ENCODE measurements at places on chromosomes 4 and X.
A peak's percentile ranks its signal among the peaks of the same experiment; 100 is the strongest.

- DNase-seq, result no peak
Observed at GRCh38 chrX:100944601-100945000, 15.9 kb upstream of the XKRX start.

DNA sequence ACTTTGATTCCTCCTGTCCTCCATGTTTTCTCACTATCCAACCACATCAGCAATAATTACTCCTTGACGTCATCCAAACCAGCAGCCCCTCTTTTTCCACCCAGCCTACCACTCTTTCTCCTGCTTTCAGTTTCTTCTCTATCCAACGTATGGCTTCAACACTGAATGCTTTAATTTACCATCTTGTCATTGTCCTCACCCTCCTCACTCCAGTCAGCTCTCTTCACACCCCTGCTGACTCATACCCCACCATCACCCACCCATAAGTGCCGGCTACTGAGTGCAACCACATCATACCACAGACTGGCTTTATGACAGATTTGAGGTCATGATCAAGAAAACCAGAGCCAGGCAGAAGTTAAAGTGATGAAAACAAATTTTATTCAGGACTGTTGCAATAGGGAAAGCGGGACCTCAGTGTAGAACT is 9.8 kb upstream of the ANXA5 start:
- peak; percentile 53 for DNase-seq

DNA sequence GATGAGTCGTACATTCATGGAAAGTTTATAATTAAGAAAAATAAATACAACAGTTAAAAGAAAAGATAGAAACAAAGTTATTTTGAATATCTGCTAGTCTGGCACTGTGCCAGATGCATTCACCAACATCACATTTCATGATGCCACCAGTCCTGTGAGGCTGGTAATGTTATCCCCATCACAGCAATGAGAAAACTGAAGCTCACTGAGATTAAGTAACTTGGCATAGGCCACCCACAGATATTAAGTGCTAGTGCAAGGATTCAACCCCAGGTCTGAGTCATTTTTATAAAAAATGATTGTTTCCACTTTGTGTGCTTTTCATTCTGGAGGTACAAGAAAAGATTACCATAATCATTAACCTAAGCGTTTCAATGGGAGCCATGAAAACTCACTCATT is 65.0 kb upstream of the IL15 start:
- no peak for DNase-seq

GRCh38 chr4:41067369-41067768 is 147.0 kb downstream of the APBB2 start:
- no peak for DNase-seq

GRCh38 chrX:148316446-148316845 is 184.0 kb upstream of the AFF2 start:
- no peak for DNase-seq

DNA sequence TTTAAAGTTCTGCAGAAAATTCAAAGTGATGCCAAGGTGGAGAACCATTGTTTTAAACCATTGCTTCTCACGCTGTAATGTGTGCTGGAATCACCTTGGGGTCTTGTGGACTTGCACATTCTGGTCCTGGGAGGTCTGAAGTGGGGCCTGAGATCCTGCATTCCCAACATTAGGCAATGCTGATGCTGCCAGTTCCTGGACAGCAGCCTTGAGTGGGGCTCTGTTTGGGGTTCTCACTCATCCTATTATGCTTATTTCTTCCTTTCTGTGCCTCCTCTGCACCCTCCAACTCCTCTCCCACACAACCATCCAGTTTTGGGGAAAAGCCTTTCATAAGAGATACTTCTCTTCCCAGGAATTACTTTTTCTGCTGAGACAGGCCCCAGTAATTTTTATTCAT is 44.2 kb upstream of the RASSF6 start:
- DNase-seq, result no peak

DNA sequence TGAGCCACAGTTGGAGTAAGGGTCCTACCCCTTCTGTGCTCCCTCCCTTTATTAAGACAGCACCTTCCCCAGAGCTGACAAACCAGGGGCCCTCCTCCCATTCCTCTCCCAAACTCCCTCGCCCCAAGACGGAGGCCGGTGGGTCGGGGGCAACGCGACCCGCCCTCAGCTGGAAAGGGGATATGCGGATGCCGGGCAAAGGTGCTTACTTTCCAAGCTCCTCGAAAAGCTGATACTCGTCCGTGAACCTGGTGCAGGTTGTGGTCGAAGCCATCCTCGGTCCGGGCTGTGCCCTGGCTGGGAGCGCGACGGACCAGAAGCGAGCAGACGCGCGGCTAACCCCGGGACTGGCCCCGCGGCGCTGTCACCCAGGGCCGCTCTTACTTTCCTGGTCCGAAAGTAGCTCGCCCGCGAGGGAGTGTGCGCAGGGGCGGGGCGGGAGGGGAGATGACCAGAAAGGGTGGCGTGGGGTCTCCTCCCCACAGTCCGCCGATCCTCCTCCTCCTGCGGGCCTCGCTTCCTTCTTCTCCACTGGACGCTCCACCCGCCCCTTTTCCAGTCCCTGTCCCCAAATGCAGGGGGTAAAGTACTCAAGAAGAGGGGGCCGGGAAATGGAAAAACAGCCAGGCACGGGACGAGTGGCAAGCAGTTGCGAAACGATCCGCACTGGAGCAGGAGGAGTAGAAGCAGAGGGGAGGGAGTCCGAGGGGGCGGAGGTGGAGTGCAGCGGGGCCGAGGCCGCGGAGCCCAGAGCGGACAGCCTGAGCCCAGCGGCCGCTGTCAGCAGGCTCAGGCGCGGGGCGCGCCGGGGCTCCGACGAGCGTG is 531 bp downstream of the CAMK2D start:
- peak; percentile 49 for DNase-seq

- no peak for DNase-seq
Observed at GRCh38 chr4:129863206-129863605, 767.3 kb downstream of the C4orf33 start.

DNA sequence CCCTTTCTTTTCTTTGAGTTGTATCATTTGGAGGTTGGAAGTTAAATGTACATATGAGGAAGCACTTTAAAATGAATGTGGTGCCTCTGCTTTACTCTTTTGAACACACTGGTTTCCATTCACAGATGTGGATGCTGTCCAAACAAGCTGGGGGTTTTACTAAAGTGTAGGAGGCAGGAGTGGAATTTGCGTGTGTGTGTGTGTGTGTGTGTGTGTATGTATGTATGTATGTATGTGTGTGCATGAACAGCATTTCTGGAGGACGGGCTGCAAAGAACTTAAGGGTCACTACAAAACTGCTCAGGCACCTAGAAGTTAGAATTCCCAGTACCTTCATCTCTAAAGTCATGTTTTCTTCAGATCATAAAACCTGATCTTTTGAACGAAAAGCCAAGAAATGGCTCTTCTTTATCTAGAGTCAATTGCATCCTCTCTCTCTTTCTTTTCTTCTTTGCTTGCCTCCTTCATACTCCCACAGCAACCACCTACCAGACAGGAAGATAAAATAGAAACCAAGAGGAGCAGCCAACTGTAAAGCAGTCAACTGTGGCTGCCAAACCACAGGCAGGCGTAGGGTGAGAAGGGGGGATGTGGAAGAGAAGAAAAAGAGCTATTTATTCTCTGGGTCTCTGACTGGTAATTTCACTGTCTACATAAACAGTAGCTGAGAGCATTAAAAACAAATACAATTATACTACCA is 177.0 kb upstream of the RASGEF1B start:
- peak; percentile 52 for DNase-seq

- no peak for DNase-seq
Observed at GRCh38 chr4:95044324-95044837, 286.6 kb downstream of the BMPR1B start.

GRCh38 chr4:52998413-52998812 is 136.3 kb downstream of the RASL11B start:
- DNase-seq, result no peak

- DNase-seq, result no peak
Observed at GRCh38 chrX:135531813-135532212, 11.4 kb downstream of the INTS6L start.

DNA sequence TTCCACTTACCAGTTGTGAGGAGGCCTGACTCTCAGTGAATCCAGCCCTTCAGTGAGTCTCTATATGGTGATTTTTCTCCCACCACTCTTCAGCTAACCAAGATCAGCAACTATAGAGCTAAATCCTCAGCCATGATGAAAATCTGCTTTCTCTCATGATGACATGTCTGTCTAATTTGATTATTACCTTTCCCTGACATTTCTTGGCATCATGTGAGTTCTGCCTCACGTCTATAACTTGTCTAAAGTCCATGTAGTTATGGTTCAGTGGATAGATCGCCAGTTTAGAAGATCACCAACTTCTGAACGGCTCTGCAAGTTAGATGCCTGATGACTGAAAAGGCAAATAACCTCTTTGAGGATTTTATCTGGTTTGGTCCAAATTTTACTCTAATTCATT is 14.9 kb upstream of the DCAF8L1 start:
- DNase-seq, result no peak

GRCh38 chr4:95220205-95221175 is 328.3 kb downstream of the UNC5C start:
- DNase-seq, result no peak

DNA sequence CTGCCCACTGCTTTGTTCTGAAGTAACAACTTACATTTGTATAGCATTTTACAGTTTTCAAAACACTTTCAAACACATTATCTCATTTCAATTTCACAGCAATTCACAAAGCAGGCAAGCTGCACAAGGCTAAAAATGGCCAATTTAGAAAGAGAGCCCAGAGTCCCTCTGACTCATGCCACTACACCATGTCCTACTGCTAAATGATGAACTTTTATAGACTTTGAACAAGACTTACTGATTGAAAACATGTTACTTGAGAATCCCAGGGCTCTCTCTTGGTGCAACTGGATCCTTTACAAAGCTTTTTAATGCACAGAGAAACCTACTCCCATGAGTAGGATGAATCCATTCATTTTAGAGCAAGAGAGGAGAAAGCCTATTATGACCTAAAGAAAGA is 5.8 kb upstream of the G3BP2 start:
- no peak for DNase-seq

DNA sequence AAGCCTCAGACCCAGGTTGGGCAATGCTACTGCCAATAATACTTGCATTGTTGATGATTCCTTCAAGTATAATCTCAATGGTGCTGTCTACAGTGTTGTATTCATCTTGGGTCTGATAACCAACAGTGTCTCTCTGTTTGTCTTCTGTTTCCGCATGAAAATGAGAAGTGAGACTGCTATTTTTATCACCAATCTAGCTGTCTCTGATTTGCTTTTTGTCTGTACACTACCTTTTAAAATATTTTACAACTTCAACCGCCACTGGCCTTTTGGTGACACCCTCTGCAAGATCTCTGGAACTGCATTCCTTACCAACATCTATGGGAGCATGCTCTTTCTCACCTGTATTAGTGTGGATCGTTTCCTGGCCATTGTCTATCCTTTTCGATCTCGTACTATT is 7.4 kb downstream of the LPAR4 start:
- no peak for DNase-seq

DNA sequence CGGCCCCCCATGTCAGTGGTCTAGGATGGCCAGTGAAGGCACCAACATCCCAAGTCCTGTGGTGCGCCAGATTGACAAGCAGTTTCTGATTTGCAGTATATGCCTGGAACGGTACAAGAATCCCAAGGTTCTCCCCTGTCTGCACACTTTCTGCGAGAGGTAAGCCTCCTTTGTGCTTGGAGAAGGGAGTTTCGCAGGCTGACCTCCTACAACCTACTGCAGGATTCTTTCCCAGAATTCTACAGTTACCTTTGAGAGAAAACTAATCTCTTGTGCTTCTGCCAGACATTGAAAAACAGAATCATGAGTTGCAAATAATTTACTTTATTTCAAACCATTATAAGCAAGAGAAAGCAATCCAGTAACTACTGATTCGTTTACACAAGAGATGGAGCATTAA is 66.1 kb downstream of the TRIM2 start:
- DNase-seq, result no peak

- DNase-seq, result no peak
Observed at GRCh38 chr4:148196164-148196563, 246.1 kb downstream of the NR3C2 start.

- DNase-seq, result no peak
Observed at GRCh38 chr4:35238793-35239192, 1005.5 kb downstream of the ARAP2 start.

DNA sequence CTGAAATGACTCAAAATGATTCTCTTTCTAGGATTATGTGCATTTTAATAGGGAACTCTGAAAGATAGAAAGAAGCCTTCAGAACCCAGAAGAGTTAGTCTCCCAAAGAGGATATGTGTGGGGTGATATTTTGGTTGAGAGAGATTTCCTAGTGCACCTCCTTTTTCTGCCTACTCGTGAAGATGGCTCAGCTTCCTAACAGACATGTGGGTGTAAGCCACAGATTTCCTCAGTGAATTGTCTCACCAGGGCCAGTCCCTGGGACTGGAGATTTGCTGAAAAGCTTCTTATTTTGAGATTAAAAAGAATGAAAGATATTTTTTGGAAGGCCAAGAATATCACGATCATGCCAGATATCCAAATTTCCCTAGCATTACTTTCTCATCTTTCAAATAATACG is 42.8 kb downstream of the MAGEB17 start:
- DNase-seq, result no peak

GRCh38 chrX:117680286-117680685 is 436.3 kb downstream of the KLHL13 start:
- DNase-seq, result no peak

DNA sequence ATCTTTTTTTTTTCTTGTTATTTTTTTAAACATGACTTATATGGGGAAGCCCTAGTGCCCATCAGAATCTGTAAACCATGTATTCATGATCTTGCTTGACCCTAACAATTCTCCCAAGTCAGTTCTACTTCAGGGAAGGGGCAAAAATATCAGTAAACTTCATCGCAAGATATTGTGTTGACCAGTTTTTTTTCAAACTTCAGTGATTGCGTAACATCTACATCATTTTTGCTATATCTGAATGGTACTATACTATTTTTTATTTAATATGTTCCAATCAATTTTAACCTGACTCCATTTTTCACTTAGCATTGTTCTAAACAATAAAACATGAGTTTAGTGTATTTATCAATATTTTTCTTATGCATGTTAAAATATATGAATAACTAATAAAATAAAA is 221.2 kb downstream of the NKX6-1 start:
- DNase-seq, result no peak

- DNase-seq, result no peak
Observed at GRCh38 chrX:120575379-120576114, 14.8 kb upstream of the CUL4B start.

DNA sequence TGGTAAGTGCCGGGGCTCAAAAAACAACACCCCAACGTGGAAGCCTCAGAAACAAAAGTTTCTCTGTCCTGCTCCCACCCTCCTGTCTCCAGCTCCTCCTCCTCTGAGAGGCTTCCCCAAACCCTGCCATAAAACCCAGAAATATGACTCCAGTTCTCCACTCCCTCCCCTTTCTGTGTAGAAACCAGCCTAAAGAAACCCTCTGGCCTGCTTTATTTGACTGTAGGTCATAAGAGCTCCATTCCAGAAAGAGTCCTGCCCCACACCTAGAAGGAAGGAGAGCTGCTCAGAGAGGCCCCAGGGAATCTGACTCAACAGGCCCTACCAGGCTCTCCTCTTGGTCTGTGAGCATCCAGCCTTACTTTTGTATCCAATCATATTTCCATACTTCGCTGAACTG is 872 bp upstream of the S100P start:
- DNase-seq, result no peak

GRCh38 chrX:118726887-118727685 is at the start of gene IL13RA1:
TSS of gene IL13RA1 (plus strand) at chrX:118727606. CDS start at chrX:118727639, 33 bp downstream.
- DNase-seq, result peak; percentile 28

- DNase-seq, result no peak
Observed at GRCh38 chr4:3478446-3479357, 15.6 kb downstream of the DOK7 start.
